ENCODE measurements at places on chromosomes 6 and 20. TPM values are rescaled to one million over a fixed set of nuclear protein-coding genes. Genes with fewer than 3 reads are reported as not detected.

GRCh38 chr6:25659633-25660368 is 7.8 kb downstream of the SCGN start:
- H3K4me1 ChIP-seq: no peaks in the 10 kb centered on the region
- peaks cover 2% of the 10 kb centered on the region for H3K27me3 ChIP-seq
- H3K36me3 ChIP-seq: no peaks in the 10 kb centered on the region
- H3K27ac ChIP-seq: no peak overlapping the region

DNA sequence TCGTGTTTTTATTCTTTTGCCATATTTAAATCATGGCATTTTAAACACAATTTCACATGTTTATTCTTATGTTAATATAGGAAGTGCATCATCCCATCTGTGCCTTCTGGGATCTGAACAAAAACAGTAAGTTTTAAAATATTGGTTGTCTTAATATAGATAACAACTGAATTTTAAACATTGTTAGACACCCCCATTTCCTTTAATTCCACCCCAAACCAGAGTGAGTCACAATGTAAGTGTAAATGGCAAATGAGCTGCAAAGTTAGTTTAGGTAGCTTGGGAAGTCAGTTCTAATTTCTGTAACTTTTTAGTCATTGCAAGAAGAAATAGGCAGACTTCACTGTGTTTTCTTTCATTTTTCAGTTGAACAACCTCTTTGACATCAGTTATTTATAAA is 108.0 kb downstream of the ADGRG6 start:
- DNase-seq: no peak
- no peak overlapping the region for H3K4me3 ChIP-seq
- peaks cover 11% of the 10 kb centered on the region for H3K4me1 ChIP-seq
- no peaks in the 10 kb centered on the region for H3K27me3 ChIP-seq
- H3K27ac ChIP-seq: no peak overlapping the region

GRCh38 chr20:62885896-62886708 is 24.5 kb upstream of the TCFL5 start:
- no peak overlapping the region for H3K4me3 ChIP-seq
- H3K36me3 ChIP-seq: peaks cover 49% of the 10 kb centered on the region
- peaks cover 31% of the 10 kb centered on the region for H3K4me1 ChIP-seq
- no peaks in the 10 kb centered on the region for H3K27me3 ChIP-seq

DNA sequence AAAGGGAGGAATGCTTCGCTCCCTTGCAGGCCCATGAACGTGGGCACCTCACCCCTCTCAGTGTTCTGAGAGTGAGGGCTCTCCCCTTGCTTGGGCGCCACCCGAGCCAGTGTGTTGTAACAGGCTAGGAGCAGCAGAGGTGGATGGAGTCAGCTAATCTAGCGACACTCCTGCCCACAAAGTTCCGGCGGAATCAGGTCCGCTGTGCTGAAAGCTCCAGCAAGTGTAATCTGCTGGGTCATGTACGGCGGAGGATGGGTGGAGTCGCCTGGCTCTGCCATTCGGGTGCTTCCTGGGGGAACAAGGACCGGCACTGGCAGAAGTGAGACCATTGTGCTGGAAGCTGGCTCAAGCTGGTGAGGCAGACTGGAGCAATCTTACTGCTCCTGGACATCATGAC is 1310.1 kb downstream of the EPHA7 start:
- H3K4me3 ChIP-seq: no peak overlapping the region
- no peaks in the 10 kb centered on the region for H3K36me3 ChIP-seq
- H3K27ac ChIP-seq: no peak overlapping the region
- no peaks in the 10 kb centered on the region for H3K27me3 ChIP-seq

DNA sequence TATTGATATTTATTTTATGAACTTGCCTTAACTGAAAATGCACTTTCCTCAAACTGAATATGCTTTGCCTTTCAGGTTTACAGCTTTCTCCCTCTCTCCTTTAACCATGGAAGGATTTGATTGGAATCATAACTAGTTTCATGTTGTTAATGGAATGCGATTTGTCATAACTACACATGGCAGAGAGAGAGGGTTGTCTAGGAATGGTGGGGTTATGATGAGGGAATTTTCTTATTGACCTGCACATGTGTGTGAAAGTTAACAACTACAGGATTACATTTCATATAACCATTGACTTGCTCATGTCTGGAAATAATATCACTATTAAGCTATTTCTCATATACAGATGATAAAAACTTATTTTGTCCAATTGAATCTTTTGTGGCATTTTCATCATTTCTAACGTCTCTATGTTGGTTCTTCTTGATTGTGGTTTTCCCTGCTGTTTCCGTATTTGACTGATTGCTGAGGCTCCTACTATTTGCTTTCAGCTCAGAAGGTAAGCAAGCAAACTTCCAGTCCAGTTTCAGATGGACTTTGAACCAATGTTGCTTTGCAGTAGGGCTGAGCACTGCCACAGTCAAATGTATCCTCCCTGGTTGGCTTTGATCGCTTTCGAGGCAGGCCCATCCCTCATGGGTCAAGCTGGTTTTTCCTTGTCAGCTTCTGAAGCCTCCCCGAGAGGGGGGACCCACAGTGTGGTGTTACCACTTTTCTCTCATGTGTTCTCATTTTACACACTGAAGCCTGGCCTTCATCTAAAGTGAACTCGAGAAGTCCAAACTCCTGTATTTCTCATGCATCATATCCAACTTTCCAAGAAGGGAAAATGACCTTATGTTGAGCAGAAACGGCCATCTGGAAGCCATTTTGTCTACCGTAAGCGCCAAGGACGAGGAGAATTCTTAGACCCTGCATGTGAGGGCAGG is 7.6 kb upstream of the CCN2 start:
- H3K4me1 ChIP-seq: peaks cover 15% of the 10 kb centered on the region
- no peak for DNase-seq
- H3K27ac ChIP-seq: no peak overlapping the region
- H3K4me3 ChIP-seq: no peak overlapping the region
- H3K27me3 ChIP-seq: no peaks in the 10 kb centered on the region

- no peaks in the 10 kb centered on the region for H3K27me3 ChIP-seq
- H3K4me3 ChIP-seq: no peak overlapping the region
- peak; percentile 40 for DNase-seq
- peaks cover 8% of the 10 kb centered on the region for H3K4me1 ChIP-seq
- no peaks in the 10 kb centered on the region for H3K36me3 ChIP-seq
Measured at GRCh38 chr6:134706153-134706552, 243.7 kb downstream of the ALDH8A1 start.

- no peak overlapping the region for H3K27ac ChIP-seq
- no peaks in the 10 kb centered on the region for H3K4me1 ChIP-seq
Measured at GRCh38 chr20:20624914-20625313, 87.5 kb downstream of the RALGAPA2 start.

Gene BICRAL
- 6.9 TPM for total RNA-seq
